ENCODE measurements at places on chromosomes 4 and X.

GRCh38 chrX:7318241-7318640 lies 170.3 kb upstream of the PUDP start:
- DNase-seq, result no peak

DNA sequence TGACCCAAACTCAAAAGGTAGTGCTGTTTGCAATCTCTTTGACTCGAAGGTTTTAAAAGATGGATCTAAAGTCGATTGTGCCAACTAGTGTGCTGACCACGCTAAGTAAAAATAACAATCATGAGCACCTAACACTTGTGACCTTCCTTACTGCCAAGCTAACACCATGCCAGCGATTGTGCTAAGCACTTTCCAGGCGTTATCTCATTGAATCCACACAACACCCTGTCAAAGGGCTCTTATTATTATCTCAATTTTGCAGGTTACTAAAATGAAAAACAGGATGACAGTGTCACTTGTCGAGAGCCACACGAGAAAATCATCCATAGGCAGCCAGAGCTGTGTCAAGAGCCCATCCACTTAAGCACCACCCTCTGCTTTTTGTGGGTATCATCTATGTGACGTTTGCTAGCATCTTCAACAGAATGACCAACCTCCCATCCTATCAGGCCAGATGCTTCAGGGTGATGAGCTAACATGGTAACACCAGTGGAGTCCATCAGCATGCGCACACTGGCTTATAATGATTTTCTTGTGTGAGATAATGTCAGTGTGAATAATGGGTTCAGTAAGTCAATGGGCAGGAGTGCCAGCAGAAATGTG lies 893 bp upstream of the GAB3 start:
- no peak for DNase-seq

- no peak for DNase-seq
Measured at GRCh38 chr4:186188107-186188506, 3.3 kb upstream of the CYP4V2 start.

DNA sequence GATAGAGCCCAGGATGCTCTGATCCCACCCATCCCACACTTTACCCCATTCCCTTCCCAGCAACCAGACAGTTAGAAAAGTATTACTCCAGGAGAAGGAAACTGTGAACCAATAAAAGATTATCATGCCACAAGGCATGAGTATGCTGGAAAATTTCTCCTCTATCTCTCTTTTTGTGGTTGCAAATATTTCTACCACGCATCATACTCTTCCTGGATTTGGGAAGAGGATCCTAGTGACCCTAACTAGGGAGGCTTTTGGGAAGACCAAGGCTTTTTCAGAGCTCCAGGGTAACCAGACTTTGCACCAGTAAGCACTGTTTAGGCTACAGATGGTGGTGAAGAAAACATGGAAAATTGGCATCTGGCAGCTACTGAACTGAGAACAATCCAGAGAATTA lies 257.6 kb upstream of the CLNK start:
- no peak for DNase-seq

- no peak for DNase-seq
Measured at GRCh38 chrX:106023947-106024346, 14.6 kb downstream of the SERPINA7 start.

DNA sequence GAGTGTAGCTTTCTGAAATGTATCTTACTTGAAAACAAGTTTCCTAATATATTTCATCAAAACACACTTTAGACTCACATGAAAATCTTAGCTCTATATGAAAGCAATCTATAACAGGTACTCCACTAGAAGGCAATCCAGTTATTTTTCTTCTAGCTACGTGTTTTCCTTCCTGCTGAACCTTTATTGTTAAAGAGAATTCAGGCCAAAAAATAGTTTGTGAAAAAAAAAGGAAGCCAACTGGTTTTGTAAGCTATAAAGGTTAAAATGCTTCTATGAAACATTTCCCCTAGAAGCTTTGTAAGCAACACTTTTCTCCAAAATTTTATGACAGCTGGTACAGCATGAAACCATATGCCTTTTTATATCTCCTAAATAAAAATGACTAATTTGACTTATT lies 304.7 kb upstream of the DIAPH2 start:
- DNase-seq, result no peak

DNA sequence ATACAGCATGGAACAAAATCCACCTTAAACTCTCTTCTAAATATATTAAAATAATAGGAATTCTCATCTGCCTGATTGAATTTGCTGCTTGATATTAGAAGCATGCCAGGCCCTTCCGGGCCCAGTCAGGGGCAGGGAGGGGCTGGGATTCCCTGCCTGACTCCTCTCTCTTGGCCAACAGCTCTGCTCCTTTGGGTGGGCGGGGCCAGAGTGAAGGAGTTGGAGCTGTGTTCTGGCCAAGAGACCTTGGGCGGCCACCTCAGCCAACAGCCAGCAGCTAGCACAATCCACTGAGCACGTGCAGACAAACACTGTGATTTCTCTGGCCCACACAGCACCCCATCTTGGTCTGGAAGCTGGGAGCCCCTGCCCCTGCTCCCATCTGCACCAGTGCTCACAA lies 140.3 kb downstream of the PJA1 start:
- no peak for DNase-seq

GRCh38 chr4:56468097-56468422 lies 643 bp downstream of the SRP72 start:
- DNase-seq, result peak; percentile 47

DNA sequence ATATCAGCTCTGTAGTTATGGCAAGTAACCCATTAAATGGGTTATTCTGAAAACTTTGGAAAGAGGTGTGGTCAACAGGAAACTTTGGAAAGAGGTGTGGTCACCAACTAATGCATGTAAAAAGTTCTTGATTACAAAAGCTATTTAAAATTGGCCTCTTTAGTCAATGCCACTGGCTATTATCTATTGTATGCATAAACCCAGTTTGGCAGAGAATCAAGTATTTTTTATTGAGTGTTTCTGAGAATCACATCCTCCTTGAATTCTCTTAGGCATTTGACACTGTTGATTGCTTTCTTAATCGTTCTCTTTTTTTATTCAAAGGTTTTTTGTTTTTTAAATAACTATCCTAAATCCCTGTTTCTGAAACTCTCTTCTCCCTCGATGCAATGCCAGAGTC lies 7.5 kb downstream of the P2RY4 start:
- DNase-seq, result no peak

DNA sequence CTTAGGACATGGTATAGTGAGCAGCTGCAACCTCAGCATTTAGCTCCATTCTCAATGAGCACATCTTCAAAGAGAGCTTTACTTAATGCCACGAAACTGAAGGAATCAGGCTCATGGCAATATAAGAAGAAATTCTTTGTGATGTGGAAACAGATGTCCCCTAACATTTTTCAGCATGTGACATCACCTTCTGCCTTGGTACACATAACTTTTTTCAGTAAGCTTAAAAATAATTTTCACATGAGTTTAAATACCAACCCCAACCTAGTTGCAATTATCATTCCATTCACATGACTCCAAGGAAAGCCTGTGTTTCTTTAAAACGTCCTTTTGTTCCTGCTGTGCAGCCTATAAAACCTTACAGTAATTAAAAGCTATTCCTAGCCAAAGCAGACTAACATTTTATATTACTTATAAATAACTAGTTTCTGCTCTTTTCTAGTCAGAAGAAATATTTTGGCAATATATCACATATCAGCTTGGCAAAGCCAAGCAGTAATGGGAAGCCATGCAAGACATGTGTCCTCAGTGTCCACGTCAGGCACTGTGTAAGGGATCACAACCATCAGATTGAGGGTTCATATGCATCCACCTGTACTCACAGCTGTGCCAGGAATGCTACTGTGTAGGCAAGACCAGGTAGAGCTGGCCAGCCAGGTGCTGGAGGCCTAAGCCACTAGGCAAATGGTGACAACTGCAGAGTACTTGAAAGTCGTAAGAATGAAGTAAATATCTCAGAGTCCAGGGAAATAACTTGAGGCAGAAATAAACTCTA lies 466.6 kb downstream of the INPP4B start:
- no peak for DNase-seq

DNA sequence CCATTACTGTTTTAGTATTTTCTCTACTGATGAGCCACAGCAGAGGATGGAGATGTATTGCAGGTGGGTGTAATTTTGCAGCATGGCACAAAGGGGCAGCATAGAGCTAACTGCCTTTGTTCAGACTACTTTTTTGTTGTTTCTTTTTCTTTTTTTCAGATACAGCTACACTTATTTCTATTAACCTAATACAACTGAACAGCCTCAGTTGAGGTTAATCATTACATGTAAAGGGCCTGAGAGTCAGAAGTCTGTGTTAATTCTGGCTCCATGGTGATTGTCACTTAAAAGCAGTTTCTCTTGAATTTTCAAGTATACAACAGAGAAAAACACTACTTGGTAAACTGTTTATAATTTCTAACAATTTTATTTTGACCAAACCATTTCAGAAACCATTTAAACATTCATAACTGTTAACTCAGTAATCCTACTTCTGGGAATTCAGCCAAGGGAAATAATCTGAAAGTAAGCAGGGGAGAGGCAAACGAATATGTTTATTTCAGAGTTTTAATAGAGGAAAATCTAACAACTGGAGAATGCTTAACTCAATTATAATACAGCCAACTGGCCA lies 13.9 kb upstream of the PPEF2 start:
- DNase-seq, result peak; percentile 20

DNA sequence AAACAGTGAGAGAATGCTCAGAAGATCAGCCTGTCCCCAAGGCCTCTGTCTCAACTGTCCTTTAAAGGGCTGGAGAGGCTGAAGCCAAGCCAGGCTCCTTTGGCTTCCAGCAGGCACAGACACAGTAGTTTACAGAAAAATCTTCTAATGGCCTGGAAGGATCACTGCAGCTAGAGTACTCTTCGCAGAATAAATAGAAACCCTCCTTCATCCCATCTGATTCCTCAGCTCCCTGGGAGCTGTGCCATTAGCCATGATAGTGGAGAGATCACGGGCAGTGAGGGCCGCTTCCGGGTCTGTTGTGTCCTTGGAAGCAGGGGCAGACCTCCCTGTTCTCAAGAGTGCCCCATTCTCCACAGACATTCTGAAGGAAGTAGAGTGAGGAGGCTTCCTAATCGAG lies 63.1 kb downstream of the CCNI start:
- no peak for DNase-seq

Measured in activated CD4-positive, alpha-beta T cell treated with anti-CD3 and anti-CD28 coated beads for 48 hours (primary cell).